ENCODE measurements at places on chromosomes 2 and 18.

- DNase-seq = no peak
These were observed 55.6 kb downstream of the MRPL35 start for GRCh38 chr2:86254576-86255538.

DNA sequence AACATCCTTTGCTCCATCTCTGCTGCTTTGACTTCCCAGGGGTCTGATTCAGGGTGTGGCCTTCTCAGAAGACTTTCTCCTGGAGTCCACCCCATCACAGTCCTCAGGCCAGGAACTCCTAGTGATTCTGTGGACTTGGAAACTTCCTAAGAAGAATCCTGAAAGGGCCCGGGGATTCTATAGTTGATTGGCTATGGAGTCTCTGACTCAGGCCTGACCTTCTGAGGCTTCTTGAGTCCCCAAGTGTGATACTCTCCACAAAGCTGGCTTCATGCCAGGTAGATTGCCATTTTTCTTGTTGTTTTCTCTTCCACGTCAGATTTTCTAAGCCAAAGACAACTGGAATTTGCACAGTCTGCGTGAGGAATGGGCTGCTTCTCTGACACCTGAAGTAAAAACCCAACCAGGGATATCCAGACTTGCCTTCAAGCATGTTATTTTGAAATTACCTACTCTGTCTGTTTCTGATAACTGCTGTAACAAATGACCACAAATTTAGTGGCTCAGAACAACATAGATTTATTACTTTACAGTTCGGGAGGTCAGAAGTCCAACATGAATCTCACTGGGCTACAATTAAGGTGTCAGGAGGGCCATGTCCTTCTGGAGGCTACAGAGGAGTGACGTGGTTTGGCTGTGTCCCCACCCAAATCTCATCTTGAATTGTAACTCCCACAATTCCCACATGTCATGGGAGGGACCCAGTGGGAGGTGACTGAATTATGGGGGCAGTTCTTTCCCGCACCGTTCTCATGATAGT, 69.3 kb downstream of the ALPK2 start:
- DNase-seq = no peak

DNA sequence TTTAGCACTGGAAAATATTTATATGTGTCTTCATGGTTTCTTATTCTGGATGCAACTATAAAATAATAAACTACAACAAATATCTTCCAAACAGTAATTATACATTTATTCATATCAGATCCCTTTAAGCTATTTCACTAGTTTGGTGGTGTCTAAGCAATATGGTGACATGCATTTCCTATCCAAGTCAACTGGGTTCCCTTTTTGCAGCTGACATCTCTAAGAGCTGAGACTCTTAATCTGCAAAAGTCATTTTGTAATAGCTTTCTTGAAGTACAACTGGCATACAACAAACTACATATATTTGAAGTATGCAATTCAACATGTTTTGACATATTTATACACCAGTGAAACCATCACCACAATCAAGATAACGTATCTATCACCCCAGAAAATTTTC, 59.9 kb upstream of the SLC1A4 start:
- no peak for DNase-seq

- DNase-seq = no peak
These were observed 97.2 kb upstream of the PKDCC start for GRCh38 chr2:41950666-41950960.

DNA sequence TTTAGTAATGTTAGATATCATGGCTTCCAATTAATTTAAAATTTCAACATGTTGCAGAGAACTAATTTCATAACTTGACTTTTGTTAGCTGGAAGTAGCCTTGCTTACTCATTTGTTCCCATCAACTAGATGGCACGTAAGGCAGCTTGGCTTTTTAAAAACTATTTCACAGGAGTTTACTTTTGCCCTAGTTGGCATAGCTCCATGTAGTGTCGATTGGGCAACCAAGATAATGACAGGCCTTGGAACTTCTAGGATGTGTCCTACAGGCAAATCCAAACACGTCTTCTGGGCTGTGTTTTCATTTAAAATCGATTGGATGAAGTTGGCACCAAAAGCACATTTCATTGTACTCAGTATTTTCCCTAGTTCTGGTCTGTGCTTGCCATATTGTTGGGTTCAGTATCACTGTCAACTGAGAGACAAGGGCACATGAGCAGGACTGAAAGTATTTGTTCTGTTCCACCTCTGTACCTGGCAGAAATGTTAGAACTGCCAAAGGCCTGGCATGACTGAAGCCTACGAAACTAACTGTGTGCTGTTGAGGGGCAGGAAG, 29.4 kb downstream of the HADHB start:
- DNase-seq = no peak

- DNase-seq = no peak
These were observed 200.8 kb downstream of the SLC8A1 start for GRCh38 chr2:40251137-40251536.

- no peak for DNase-seq
These were observed 156.1 kb downstream of the MGAT5 start for GRCh38 chr2:134410006-134410405.

- DNase-seq = no peak
These were observed 12.4 kb upstream of the TAF1B start for GRCh38 chr2:9830685-9831410.

GRCh38 chr2:96872591-96873349, 2.9 kb upstream of the SEMA4C start:
- no peak for DNase-seq

GRCh38 chr2:223720367-223720766, 117.0 kb downstream of the AP1S3 start:
- no peak for DNase-seq

DNA sequence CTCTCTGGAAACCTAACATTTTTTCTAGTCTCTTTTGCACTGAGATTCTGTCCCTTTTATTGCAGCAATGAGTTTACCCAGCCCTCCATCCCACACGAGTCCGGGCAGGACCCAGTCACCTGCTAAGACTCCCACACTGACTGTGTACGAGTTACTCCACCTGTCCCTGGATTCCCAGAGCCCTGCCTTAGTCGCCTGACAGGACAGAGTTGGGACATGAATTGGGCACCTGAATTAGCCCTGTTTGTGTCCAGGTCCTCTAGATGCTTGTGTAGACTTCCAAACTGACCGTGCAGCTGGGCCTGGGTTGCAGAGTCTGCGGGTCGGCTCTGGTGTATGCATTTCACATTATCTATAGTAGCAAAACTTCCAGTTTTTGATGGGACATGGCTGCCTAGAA, 238.7 kb downstream of the VAPA start:
- no peak for DNase-seq

DNA sequence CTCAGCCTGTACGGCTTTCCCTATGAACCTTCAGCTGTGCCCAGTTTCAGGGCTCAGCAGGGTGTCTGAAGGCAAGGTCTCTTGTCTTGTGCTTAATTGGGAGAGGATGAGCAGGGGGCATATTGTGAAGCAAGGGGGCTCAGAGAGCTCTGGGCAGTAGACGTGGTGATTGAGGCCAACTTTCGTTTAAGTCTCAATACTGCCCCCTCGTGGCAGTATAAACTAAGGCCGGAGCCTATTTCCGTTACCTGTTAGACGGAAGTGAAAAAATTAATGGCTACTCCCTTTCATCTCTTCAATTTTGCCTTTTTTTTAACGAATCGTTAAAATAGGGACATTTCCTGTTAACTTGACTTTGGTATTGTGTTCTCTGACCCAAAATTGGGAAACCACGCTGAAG, 193.4 kb downstream of the TDRD15 start:
- no peak for DNase-seq

DNA sequence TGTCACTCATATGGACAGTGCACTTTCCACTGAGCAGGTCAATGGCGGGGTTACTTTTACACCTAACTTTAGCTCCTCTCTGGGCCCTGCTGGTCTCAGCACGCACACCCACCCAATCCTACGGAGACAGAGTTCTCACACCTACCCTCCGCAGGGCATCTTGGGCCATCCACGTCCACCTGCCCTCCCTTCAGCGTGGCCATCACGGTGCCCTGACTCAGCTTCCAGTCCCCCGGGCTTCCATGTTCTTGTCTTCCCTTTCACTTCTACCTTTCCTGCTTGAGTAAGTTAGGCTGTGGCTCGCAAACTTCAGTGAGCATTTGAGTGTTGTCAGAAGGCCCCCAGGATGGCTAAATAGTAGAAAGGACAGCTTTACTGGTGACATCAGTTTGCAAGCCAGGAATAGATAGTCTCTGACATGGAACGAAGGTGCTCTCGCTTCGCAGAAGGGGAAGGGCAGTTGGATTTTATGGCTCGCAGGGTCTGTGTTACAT, 232.4 kb downstream of the SEPTIN10 start:
- no peak for DNase-seq
